Fibroblast of lung (primary cell): ENCODE measurements at places on chromosomes 12 and 14. TPM values are rescaled to one million over a fixed set of nuclear protein-coding genes. Genes with fewer than 3 reads are reported as not detected.

GRCh38 chr12:127941332-127941731, 325.6 kb upstream of the TMEM132C start:
- peak; percentile 65 for DNase-seq

DNA sequence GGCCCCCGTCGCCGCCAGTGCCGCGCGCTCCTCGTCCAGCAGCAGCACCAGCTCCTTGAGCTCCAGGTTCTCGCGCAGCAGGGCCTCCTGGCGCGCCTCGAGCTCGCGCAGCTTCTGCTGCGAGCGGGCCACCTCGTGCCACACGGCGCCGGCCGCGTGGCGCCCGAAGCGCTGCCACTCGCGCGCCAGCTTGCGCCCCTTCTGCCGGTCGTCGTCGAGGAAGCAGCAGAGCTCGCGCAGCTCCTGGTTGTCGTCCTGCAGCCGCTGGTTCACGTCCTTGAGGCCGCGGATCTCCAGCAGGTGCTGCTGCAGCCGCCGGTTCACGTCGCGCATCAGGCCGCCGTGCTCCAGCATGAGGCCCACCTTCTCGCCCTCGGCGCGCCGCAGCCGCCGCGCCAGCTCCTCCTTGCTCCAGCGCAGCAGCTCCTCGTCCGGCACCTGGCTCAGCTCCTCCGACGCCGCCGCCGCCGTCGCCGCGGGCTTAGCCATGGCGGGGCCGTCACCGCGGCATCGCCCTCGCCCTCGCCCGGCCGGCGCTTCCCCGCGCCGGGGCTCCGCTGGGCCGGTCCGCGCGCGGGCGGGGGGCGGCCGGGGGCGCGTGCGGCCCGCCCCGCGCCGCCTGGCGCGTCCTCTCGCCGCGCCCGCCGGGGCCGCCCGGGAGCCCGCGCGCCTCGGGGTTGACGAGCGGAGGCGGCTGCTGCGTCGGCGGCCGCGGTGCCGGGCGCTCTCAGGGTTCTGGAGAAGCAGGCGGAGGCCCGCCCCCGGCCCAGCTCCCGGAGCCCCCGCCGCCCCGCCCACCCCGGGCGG, at the start of gene CCDC85C:
Gene CCDC85C, minus strand, starts transcription at position 737 of the 807 bp plus-strand sequence. Its CDS starts 248 bp downstream, at position 489.
- DNase-seq, result no peak

DNA sequence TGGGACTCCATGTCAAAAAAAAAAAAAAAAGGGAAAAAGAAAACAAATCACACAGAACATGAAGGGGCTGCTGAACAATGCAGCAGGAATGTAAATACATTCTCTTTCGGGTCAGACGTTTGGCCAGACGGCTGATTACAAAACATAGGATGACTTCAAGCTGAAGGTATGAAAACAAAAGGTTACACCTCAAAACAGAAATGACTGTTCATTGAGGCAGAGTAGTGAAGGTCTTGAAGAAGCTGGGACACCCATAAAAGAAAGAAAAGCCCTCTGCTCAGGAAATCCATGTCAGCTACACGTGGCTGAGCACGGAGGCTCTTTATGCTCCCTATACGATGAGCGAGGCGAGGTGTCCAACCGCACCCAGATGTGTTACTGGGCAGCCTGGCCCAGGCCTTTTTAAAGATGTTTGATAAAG, 37.7 kb downstream of the FGD4 start:
- DNase-seq, result peak; percentile 96

DNA sequence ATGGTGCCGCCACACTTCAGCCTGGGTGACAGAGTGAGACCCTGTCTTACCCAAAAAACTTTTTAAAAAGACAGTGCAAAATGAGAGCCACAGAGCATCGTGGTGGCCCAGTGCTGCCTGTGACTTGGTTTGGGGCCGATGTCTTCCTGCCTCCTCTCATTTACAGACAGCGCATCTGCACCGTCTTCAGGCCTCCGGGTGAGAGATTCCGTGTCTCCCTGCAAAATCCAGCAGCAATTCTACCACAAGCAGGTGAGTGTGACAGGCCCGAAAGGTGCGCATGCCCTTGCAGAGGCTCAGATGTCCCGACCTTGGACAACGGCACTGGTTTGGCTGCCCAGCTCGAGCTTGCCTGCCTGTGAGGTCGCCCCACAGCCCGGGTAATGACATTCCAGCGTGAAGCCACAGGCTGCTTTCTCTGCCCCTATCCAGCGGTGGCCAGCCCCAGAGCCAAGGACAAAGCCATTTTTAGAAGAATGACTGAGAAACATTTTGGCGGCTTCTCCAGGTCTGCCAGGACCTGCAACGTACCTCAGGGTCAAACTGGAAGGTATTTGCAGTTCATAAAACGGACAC, 70.3 kb upstream of the RFLNA start:
- no peak for DNase-seq

Gene PTGER2
- total RNA-seq, result 30.0 and 38.8 TPM in 2 replicates
